COR-L47 (cell line): ENCODE measurements at places on chromosomes 5 and 9.
A peak's percentile ranks its signal among the peaks of the same experiment; 100 is the strongest.

DNA sequence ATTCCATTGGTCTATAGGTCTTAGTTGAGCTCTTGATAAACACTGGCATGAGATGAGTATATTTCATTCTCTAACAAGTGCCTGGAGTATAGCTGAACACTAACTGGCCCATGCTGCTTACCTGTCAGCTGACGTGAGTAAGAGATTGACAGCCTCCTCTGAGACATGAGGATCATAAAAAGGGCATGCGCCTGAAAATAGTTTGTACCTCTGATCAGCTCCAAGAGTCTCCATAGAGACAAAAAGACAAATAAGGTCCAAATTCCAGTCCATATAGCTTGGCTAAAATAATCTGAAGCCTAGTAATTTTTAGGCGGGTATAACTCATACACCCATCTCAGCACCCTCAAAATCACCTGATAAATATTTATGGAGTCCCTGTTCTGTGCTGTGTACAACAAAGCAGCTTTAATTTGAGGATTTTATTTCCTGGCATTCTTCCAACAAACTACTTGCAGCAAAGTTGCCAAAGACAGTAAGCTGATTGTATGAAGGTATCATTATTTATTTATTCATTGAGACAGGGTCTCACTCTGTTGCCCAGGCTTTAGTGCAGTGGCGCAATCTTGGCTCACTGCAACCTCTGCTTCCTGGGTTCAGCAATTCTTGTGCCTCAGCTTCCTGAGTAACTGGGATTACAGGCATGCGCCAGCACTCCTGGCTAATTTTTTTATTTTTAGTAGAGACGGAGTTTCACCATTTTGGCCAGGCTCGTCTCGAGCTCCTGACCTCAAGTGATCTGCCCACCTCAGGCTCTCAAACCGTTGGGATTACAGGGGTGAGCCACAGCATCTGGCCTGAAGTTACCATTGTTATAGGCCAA, 16.2 kb upstream of the FSD1L start:
- no peak for DNase-seq

GRCh38 chr5:180641566-180641900, 7.9 kb downstream of the FLT4 start:
- no peak for DNase-seq

- DNase-seq, result no peak
Measured at GRCh38 chr5:14752497-14753071, 88.1 kb downstream of the OTULIN start.

DNA sequence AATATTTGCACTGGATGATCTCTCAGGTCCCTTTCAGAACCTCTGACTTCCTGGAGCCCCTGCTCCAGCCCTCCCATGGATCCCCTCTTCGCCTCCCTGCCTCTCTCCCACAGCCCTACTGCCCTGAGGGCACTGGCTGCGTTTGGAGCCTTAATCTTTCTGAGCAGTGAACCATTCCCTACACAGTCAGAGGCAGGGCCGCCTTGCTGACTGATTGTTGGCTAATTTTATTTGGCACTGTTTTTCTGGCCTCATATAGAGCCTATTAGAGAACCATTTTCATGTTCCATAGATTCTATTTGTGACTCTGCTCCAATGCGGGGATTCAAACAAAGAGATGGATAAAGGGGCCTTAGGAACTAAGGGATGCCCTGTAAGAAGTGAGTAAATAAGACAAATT, 91.1 kb downstream of the BRINP1 start:
- DNase-seq, result peak; percentile 14
